ENCODE measurements at places on chromosomes 1 and 21.
A peak's percentile ranks its signal among the peaks of the same experiment; 100 is the strongest.

- DNase-seq = no peak
These were observed 95.3 kb upstream of the SLC25A33 start for GRCh38 chr1:9443913-9444445.

- peak; percentile 66 for DNase-seq
These were observed 26.5 kb upstream of the PLA2G2C start for GRCh38 chr1:20212685-20213331.

- DNase-seq = no peak
These were observed 107.7 kb downstream of the CLDN17 start for GRCh38 chr21:30058928-30059327.

DNA sequence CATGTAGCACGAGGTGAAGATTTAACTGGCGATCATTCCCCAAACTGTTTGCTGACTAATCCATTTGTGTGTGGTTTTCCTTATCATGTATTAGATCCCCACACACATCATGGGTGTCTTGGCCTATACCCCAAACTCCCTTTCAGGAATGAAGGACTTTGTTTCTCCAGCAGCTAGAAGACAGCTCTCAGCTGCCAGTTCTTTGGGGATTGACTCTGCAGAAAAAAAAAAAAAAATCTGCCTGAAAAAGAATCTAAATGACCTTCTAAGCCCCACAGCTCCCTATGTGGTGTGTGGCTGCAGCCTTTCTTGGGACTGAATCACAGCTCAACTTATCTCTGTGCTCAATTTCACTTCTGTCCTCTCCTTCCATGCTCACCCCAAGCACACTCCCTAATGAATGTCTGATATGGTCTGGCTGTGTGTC, 256.3 kb upstream of the DUSP10 start:
- DNase-seq = no peak

DNA sequence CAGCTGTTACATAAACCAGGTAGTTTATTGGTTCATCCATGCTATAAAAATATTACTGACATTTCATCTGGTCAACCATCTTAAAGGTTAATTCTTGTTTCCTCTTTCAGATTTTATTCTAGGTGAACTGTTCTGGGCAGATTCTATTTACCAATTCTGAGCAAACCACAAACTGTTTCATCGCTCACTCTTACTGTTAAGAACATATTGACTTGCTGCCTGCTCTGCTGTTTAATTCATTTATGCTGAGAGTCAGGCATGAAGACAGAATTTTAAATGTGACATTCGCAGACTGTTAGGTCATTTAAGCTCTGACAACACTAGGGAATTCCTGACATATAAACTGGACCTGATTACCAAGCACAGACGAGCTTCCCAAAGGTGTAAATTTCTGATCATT, 98.3 kb downstream of the PIGK start:
- no peak for DNase-seq

DNA sequence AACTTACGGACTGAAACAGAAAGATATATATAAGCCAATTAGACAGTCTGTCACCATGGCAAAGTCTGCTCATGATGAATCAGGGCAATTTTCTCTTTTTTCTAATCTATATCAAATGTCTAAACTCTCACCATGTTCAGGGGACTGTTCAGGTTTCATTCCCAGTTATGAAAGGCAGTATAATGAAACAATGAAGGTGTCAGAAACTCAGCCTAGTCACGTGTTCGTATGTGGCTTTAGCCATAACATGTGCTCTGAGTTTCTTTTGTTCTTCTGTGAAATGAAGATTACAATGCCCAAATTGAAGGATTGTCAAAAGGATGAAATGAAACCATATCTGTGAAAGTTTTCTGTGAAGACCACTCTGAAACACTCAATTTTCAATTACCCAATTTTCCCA, 392.9 kb downstream of the DSCAM start:
- DNase-seq = no peak

All from suppressor macrophage treated with lipopolysaccharide for 4 hours (primary cell).